Activated T-cell treated with anti-CD3 and anti-CD28 coated beads, Interleukin-2, amount 50 U/mL, for 4 hours (primary cell): ENCODE measurements at places on chromosomes 4 and X. TPM values are rescaled to one million over a fixed set of nuclear protein-coding genes. Genes with fewer than 3 reads are reported as not detected.

The NBDY gene
- 29.5 TPM for total RNA-seq

The SRD5A3 gene
- 12.7 TPM for total RNA-seq

The TRPC3 gene
- total RNA-seq: 0.63 TPM

The EVC gene
- total RNA-seq: 1.1 TPM

The GPRASP2 gene
- total RNA-seq: 0.61 TPM

The SNCA gene
- total RNA-seq: 1.2 TPM

The UGT2B11 gene
- not detected for total RNA-seq

The IL3RA gene
- 0.76 TPM for total RNA-seq

The SLC9B1 gene
- 0.56 TPM for total RNA-seq

The CSAG3 gene
- not detected for total RNA-seq

The MAGEB10 gene
- not detected for total RNA-seq

The S100P gene
- total RNA-seq: 1.3 TPM

The RXFP1 gene
- total RNA-seq: not detected

The TLL1 gene
- total RNA-seq: not detected

The RBMXL3 gene
- not detected for total RNA-seq

The STBD1 gene
- 0.52 TPM for total RNA-seq

The GAGE12F gene
- total RNA-seq: not detected

The AVPR2 gene
- not detected for total RNA-seq

The BEND4 gene
- 1.3 TPM for total RNA-seq

The TKTL1 gene
- not detected for total RNA-seq

The SLC2A9 gene
- 1.7 TPM for total RNA-seq

The PNMA6F gene
- not detected for total RNA-seq

The FAM120C gene
- 10.6 TPM for total RNA-seq

The ADGRL3 gene
- total RNA-seq: not detected

The TBX22 gene
- not detected for total RNA-seq

The NR3C2 gene
- total RNA-seq: 1.7 TPM

The GABRE gene
- 0.08 TPM for total RNA-seq

The ADH7 gene
- total RNA-seq: not detected

The FAM241A gene
- 13.8 TPM for total RNA-seq

The AKAP14 gene
- total RNA-seq: not detected
